Suppressor macrophage treated with lipopolysaccharide for 1 hour (primary cell): ENCODE measurements at places on chromosomes 6 and 20.
A peak's percentile ranks its signal among the peaks of the same experiment; 100 is the strongest.

DNA sequence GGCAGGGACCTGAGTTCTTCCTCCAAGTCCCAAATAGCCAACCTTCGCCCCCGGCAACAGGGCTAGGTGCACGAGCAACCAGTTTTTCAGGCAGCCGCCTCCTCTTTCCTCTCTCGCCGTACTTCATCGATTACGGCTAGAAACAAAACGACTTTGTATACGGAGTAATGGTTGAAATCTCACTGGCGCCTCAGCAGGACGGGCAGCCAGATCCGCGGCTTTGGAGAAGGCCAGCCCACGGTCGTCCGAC is 333 bp upstream of the SMIM13 start:
- no peak for DNase-seq

GRCh38 chr6:1641343-1641885 is 31.7 kb downstream of the FOXC1 start:
- DNase-seq = no peak

DNA sequence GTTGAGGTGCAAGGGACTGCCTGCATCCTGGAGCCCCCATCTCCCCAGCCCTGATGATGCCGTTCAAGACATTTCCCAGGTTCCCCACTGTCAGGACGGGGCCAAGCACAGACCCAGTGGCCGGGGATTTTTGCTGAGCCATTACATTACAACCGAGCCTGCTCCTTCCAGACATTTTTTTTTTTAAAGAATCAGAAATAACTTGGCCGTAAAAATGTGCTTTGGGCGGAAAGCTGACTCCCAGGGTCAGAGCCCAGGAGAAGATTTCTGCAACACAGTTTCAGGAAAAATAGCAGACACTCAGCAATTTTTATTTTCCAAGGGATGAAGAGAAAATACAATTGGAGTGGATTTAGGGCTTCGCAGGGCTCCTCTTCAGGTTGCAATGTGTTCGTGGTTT is 87.9 kb downstream of the LRFN2 start:
- no peak for DNase-seq

DNA sequence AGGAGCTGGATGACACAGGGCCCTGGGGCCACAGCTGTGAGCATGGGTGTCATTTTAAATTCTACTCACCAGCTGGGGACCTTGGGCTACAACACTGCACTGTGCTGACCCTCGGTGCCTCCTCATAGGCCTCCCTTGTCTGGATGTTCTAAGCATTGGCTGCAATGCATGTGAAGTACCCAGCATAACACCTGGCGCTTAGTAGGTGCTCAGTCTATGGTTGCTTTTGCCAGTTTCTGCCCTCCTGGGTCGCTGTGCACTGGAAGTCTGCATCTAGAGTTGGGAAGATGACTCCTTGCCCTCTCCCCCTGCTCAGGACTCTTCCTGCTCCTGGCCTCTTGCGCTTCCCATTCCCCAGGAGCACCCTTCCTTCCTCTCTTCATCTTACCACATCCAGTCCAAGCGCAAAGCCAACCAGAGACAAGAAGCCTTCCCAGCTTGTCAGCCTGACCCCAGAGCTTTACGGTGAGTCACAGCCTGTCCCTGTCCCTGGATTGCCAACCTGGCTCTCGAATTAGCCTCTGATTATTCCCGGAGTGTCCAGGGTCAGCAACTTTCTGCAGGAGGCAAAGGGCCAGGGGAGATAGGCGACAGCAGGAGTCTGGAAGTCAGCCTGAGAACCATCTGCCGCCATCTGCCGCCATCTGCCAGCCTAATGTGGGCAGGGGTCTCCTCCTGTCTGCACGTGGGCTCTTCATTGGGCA is 8.8 kb downstream of the SLC13A3 start:
- no peak for DNase-seq

GRCh38 chr20:53804920-53805894 is 211.6 kb upstream of the ZNF217 start:
- peak; percentile 26 for DNase-seq

- DNase-seq = no peak
Observed at GRCh38 chr6:79780881-79781280, 149.8 kb downstream of the SH3BGRL2 start.

DNA sequence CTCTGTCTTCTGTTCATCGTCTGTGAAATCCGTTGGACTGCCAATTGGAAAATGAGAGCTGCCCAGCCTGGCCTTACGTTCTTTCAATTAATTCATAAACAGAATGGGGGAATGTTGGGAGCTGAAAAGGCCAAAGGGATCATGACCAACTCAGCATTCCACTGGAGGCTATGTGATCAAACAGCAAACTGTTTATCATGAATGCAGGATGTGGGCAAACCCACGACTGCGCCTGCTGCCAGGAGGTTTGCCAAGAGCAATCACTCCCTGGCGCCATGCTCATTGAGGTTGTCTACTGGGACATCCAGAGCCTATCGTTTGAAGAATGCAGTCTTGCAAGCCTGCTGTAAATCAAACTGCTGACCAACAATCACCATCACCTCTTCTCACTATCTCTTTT is 9.3 kb upstream of the FKBP1A start:
- DNase-seq = no peak

GRCh38 chr6:34152042-34152524 is 6.2 kb upstream of the GRM4 start:
- no peak for DNase-seq

DNA sequence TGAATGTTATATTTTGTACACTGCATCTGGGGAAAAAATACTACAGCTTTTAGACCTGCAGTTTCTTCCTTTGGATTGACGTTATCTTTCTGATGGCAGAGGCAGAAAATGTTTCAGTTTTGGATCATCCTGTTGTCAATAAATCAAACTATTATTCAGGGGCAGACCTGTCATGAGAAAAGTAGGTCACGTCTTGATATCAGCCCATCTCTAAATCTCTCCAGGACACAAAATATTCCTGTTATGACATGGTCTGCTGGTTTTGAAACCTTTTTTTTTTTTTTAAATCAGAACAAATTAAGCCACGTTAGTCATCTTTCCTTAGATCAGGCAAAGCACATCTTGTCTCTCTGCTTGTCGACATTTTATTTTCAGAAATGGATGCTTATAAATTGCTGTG is 24.0 kb downstream of the IL20RA start:
- DNase-seq = no peak

- DNase-seq = no peak
Observed at GRCh38 chr6:41678511-41679084, 40.3 kb downstream of the MDFI start.

- peak; percentile 69 for DNase-seq
Observed at GRCh38 chr6:124961777-124962638, at the start of gene RNF217. Gene RNF217 (plus strand): TSS chr6:124962437. CDS start chr6:124962545, 108 bp downstream.

GRCh38 chr20:13831476-13831875 is 46.6 kb downstream of the NDUFAF5 start:
- DNase-seq = no peak

DNA sequence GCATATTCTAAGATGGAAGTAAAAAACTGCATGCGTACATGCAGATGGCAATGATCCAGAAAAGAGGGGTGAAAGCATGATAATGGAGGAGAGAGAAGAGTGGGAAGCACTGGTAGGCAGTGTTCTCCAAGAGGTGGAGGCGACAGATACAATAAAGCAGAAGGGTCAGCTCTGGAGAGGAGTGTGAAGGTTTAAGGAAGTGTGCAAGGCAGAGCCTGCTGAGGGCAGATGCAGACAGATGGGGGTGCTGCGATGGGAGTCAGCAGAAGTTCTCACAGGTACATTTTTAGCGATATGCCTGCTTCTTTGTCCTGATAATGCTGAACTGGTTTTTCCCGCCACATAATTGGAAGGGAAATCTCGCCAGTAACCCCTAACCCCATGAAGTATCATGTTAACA is 81.1 kb upstream of the C6orf118 start:
- DNase-seq = no peak
